H9 (cell line): ENCODE measurements at places on chromosomes 3 and 15. TPM values are rescaled to one million over a fixed set of nuclear protein-coding genes. Genes with fewer than 3 reads are reported as not detected.

DNA sequence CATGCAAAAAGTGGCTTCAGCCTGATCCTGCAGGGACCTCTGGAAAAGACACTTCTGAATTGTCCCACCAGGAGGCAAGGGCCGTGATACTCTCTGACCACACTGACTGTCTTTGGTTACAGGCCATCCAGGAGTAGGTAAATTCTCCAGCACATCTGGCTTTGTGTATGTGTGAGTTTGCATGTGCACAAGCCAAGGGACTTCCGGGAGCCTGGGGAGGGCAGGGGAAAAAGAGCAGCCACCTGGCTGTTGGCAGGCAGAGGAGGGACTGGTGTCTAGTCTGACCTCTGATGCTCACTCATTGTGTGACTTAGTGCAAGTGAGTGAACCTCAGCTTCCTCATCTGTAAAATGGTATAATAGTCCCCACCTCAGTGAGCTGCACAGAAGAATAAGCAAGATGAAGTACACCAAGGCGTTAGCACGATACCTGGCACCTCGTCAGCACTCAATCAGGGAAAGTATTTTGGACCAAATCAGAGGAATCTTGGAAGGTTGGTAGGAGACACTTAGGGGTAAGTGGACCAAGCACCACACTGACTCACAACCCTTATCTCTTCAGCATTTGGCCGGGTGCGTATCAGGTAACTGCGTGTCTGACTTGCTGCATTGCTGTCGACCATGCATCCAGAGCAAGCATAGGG lies 19.1 kb downstream of the KLHL6 start:
- no peak overlapping the region for H3K4me3 ChIP-seq
- no peaks in the 10 kb centered on the region for H3K27me3 ChIP-seq
- H3K36me3 ChIP-seq: no peaks in the 10 kb centered on the region

DNA sequence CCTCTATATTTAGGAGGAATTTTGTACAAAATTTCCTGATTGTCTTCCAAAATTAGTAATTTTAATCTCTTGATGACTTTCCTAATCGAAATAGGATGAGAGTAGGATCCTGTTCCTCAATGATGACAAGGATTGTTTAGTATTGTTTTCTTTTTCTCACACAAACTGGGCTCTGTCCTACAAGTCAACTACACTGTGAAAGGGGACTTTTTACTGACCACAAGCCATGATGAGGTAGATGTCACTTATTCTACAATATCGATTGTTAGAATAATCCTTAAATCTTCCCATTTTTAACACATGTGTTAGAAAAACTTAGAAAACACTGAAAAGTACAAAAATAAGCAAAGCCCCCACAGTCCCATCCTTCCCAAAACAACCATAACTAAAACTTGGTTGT lies 35.8 kb upstream of the TSC22D2 start:
- no peak overlapping the region for H3K27ac ChIP-seq
- no peaks in the 10 kb centered on the region for H3K36me3 ChIP-seq
- DNase-seq: no peak
- H3K4me1 ChIP-seq: peaks cover 8% of the 10 kb centered on the region; the same call in 1 of the 2 replicates

DNA sequence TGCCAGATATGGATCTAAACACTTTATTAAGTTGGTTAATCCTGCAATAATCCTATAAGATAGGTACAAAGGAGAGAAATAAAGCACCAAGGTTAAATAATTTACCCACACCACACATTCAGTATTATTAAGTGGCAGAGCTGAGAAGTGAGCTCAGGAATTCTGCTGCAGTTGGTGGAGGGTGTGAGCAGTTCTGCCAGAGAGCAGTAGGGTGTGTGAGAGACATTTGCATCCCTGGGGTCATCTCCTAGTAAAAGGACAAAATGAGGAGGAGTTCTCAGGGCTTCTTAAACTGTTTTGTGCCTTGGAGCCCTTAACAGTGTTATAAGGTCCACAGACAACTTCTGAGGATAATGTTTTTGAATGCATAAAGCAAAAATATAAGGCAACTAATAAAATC lies 484.5 kb downstream of the TAFA4 start:
- no peaks in the 10 kb centered on the region for H3K36me3 ChIP-seq
- no peaks in the 10 kb centered on the region for H3K27me3 ChIP-seq
- no peak overlapping the region for H3K4me3 ChIP-seq
- no peak for DNase-seq

The ETV5 gene
- total RNA-seq: 7.7 and 8.0 TPM in 2 replicates

DNA sequence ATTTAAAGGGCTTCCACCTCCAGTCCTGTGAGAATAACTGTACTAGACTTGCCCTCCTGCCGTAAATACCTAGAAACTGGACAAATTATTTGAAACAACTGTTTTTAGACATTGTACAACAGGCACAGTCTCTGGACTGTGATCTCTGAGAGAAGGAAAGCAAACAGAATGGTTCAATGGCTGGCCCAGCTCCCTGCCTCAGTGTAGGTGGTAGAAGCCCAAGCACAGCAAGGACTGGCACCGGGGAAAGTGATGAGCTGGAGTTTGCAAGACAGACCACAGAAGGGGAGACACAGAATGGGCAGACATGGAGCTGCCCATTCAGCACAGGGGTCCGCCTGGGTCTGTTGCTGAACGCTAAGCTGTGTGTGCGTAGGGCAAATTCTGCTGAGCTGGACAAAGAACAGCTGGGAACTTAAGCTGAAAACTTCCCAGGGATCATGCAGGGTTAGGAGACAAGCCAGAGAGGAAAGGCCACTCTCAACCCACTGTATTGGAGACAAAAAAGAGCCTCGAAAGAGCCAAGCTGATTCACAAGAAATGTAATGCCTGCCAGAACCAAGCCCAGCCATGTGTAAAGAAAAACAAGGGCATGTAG lies 52.6 kb upstream of the SEC61A1 start:
- no peaks in the 10 kb centered on the region for H3K36me3 ChIP-seq
- no peak overlapping the region for H3K4me3 ChIP-seq
- H3K27me3 ChIP-seq: no peaks in the 10 kb centered on the region
- no peaks in the 10 kb centered on the region for H3K4me1 ChIP-seq
- no peak for DNase-seq

GRCh38 chr3:40873476-40873875 lies 325.8 kb upstream of the CTNNB1 start:
- H3K27ac ChIP-seq: no peak overlapping the region
- no peak overlapping the region for H3K4me3 ChIP-seq
- H3K36me3 ChIP-seq: no peaks in the 10 kb centered on the region
- DNase-seq: no peak
- H3K4me1 ChIP-seq: no peaks in the 10 kb centered on the region; the same call in 1 of the 2 replicates
